ENCODE measurements at places on chromosomes 16 and 17.

DNA sequence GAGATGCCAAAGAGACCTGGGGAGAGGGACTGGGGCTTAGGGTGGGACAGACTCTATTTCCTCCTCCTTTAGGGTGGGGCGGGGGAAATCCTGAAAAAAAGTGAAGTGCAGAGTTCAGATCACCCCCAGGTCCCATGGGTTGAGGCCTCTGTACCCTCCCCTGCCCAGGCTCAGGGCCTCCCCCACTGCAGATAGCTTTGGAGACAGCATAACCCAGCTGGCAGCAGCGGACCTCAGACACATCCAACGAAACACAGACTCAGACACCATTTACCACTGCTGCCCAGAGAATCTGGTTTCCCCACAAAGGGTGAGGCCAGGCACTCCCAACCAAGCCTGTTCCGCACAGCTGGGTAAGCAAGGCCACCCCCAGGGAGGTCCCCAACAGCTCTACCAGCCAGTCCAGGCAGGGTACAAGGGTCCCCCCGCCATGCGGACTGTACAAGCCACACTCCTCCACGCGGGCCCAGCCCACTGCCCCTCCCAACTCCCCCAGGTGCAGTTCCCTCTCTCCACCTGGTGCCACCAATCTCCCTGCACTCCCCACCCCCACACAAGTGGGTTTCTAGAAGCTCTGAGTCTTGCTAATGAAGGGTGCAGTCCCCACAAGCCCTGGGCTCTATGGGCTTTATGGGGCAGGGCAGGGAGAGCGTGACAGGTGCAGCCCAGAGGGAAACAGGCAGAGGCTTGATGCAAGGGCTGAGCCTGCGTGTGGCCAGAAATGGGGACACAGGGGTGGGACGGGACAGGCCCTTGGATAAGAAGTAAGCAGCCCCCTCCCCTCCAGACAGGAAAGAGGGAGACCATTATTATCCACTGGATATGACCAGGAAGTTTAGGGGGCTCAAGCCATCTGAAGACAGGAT, 8.9 kb downstream of the RHBDF2 start:
- DNase-seq: no peak

DNA sequence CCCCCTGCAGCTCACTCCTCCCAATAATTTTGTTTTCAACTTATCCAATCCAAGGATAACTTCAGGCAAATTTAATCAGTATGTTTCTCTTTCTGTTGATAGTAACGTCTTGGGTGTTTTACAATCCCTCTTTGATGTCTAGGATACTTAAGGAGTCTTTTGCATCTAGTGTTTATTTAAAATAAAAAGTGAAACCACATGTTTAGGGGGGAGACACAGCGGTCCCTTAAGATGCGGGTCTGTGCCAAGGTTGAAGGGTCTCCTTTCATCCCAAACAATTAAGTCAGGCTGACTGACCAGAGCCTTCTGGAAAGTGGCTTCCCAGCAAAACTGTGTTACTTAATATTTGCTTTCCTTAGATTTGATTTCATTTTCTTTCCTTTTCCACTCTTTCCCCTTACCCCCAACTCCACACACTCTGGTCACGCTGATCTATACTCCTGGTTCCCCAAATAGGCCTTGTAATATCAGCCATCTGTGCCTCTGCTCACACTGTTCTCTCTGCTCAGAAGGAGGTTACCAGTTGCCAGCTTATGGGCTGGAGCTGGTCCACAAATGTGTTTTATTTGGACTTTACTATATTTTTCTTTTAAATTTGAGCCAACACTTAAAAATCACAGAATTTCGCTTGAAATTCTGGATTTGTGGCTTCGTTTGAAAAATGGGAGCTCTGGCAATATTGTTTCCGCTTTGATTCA, 11.2 kb downstream of the ANKS4B start:
- DNase-seq: no peak

GRCh38 chr17:6567528-6568183, 11.3 kb upstream of the PITPNM3 start:
- no peak for DNase-seq

- no peak for DNase-seq
Observed at GRCh38 chr16:85621698-85622428, 8.7 kb downstream of the GSE1 start.

GRCh38 chr17:32490101-32490482, 3.3 kb downstream of the CDK5R1 start:
- DNase-seq: no peak
